ENCODE measurements at places on chromosomes 1 and 21.

DNA sequence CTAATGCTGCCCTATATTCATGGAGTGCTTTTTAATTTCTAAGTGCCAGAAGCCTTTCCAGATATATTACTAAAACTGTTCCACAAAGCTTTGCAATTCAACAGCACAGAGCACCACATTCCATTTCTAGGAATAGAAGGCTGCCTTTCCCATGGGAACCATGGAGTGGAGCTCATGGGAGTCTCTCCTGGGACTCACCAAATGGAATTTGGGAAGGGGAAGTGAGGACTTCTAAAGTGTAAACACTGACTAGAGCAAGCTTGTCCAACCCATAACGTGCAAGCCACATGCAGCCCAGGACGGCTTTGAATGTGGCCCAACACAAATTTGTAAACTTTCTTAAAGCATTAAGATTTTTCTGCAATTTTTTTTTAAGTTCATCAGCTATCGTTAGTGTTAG lies 190.4 kb upstream of the TNR start:
- DNase-seq = no peak

DNA sequence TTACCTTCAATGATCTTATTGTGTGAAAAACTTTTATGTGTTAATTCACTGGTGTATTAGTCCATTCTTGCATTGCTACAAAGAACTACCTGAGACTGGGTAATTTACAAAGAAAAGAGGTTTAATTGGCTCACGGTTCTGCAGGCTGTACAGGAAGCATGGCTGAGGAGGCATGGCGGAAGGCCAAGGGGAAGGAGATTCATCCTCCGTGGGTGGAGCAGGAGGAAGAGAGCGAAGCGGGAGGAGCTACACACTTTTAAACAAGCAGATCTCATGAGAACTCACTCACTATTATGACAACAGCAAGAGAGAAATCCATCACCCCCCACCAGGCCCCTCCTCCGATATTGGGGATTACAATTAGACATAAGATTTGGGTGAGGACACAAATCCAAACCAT lies 44.2 kb upstream of the RGS7 start:
- no peak for DNase-seq

GRCh38 chr1:43121256-43121900 lies 50.7 kb downstream of the EBNA1BP2 start:
- DNase-seq = no peak

DNA sequence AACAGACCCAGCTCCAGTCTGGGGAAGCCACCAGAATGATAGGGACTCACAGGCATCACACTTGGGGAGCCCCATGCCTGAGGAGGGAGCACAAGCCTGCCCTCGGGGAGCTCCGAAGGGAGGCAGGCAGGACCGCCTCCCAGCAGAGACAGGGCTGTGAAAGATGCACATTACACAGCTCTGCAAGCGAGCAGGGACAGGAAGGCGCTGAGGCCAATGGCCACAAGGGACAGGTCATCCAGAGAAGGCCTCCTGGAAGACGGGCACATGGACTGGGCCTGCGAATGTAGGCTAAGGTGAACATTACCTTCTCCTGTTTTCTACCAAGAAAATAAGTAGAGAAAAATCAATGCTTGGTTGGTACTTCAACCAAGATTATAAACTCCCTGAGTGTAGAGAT lies 4.2 kb downstream of the NPR1 start:
- no peak for DNase-seq

GRCh38 chr21:14720237-14720636 lies 174.1 kb upstream of the SAMSN1 start:
- no peak for DNase-seq

- no peak for DNase-seq
Observed at GRCh38 chr1:89627596-89627962, 5.3 kb upstream of the LRRC8C start.

GRCh38 chr1:32876341-32877210 lies 5.9 kb upstream of the FNDC5 start:
- no peak for DNase-seq

DNA sequence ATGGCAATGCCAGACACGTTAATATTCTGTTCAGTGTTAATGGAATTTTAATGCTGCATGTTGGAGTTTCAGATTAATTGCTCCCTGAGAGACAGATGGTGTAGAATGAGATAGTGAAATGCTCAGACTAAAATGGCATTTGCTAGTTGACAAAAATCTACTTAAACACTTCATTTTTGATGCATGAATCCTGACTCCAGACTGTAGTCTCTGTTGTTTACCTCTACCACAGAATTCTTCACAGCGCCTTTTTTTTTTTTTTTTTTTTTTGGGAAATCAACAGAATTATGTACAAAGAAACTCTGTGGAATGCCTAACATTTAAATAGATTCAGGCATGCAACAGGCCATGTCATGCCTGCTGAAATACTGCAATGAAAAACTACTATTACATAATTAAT lies 111.3 kb downstream of the PLPPR5 start:
- no peak for DNase-seq

DNA sequence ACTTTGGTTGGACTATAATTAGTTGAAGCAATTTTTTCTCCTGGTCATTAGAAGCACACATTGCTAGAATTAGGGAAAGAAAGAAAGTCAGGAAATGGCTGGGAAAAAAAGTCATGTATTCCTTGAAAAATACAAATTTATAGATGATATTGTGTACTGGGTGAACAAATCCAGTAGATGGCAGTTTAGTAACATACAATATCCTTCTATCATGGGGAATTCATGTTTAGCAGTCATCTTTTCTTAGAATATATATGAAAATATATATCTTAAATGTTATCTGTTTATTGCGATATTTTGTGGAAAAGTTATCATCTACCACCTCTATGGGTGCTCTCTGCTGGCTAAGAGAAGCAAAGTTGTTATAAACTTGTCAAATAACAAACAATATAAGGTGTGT lies 13.1 kb upstream of the ZRANB2 start:
- DNase-seq = no peak

DNA sequence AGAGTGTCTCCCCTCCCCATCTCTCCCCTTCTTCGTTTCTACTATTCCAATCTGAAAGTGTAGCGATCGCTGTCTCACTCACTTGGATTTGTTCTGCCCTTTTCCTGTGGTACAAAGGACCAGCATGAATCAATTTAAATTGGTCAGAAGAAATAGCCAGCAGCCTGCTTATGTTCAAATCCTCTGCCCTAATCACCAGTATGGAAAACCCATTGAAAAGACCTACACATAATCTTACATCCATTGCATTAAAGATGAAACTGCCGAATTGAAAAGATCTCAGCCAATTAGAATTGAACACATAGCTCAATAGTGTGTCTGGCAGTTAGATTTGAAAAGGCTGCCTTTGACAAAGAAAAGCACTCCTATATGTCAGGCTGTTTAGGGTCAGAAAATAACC lies 122.6 kb downstream of the TNNI3K start:
- no peak for DNase-seq

DNA sequence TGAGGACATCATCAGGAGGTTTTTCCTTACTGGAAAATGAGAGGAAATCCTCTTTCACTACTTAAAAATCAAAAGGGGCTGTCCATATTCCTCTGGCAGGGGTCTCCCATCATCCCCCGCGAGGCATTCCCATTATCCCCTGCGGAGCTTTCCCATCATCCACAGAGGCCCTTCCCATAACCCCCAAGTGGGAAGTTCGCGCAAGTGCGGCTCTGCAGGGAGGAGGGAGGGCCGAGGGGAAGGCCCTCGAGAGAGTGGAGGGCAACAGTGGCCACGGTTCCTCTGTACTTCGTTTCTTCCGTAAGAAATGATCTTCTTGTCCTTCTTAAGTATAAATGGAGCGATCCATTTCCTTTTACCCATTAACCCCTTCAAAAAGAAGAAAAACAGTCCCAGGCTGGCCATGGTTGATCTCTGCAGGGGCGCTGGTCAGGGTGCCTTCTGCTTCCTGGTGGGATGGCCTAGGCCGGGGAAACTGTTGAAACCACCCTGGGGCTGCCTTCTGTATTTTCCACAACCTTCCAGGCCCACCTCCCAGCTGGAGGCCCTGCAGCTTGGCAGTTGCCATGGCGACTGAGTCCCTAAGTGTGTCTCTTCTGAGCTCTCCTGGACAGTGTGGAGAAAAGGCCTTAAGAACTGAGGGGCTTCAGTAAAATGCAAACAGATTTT lies 3.6 kb upstream of the RSPH1 start:
- no peak for DNase-seq

GRCh38 chr1:87869567-87869966 lies 540.9 kb downstream of the LMO4 start:
- no peak for DNase-seq

DNA sequence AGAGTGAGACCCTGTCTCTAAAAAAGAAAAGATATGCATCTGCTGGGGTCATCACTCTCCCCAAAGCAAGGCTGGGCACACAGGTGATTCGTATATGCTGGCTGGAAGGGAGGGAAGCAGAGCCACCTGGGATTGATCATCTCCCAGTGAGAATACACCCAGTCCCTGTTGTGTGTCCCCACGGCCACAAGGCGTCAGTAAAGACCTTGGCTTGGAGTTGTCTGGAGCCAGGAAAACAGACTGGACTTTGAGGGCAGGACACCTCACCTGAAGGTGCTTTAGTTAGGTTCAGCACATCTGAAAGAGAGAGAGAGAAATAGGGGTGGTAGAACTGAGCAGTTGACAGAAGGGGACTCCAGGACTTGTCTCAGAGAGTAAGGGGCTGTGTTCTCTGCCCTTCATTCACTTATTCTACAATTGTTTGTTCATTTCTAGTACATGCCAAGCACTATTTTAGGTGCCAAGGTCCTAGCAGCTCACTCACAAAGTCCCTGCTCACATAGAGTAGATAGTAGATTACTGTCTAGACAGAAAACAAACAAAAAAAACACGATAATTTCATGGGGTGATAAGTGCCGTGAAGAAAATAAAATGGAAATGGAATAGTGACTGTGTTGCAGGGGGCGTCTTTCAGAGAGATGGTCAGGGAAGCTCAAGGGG lies 13.5 kb downstream of the CITED4 start:
- DNase-seq = peak; percentile 55

- DNase-seq = no peak
Observed at GRCh38 chr1:32114420-32114819, 6.6 kb downstream of the KPNA6 start.

GRCh38 chr1:91397605-91398004 lies 7.0 kb downstream of the HFM1 start:
- DNase-seq = no peak

- DNase-seq = no peak
Observed at GRCh38 chr1:110243146-110243545, 33.0 kb downstream of the KCNC4 start.

- no peak for DNase-seq
Observed at GRCh38 chr1:39262802-39263201, 58.3 kb downstream of the MACF1 start.

- no peak for DNase-seq
Observed at GRCh38 chr1:36486439-36487335, 4.0 kb upstream of the CSF3R start.

DNA sequence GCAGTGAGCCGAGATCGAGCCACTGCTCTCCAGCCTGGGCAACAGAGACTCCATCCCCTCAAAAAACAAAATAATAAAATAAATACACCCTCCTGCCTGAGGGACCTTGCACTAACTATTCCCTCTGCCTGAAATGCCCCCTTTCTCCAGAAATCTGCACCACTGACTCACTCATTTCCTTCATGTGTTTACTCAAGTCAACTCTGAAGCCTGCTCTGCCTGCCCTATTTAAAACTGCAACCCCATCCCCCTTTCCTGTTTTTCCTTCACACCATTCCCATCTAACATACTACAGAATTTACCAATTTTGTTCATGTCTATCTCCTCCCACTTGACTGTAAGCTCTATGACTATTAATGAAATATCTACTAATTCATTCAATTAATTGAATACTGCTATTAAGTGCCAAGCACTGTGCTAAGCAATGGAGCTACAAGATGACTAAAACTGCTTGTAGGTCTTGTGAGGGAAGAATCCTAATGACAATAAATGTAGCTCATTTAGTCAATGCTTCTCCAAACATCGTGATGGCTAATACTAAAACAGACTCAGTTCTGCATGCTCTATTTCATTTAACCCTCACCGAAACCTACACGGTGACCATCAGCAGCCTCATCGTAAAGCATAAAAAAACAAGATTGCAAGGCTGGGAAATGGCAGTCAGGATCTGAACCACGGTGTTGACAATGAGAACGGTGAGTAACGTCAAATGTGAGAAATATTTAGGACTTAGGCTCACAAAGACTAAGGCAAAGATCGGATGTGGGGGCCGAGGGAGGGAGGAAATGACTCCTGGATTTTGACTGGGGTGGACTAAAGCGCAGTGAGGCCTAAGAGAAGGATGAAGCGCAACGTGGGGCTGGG lies 749 bp upstream of the TMEM39B start:
- DNase-seq = no peak

DNA sequence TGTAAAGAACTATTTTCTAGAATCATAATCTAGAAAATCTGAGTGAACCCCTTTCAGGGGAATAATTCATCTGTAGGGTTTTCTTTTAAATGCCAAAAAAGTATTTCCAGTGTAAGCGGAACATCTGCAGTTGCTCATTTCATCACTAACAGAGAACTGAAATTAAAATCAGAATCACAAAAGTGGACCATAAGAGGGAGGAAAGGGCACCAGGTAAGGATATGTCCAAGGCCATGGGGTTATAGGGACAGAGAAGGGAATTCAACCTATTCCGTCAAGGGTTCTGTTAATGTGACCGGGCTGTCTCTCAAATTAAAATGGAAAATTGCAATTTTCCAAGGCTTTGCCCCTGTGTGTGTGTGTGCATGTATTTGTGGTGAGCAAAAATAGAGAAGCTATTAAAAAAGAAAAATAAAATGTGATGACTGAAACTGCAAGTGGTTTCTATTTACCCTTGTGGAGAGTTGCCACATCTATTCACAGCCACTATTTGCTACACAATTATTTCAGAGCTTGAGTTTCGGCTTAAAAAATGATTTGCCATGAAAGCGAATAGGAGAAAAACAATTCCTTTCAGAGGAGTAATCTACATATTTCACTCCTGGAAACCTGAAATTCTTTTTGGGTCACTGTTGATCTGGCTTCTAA lies 53.1 kb downstream of the APP start:
- peak; percentile 73 for DNase-seq

- DNase-seq = no peak
Observed at GRCh38 chr21:21664871-21665270, 666.7 kb downstream of the NCAM2 start.

GRCh38 chr1:154353460-154353904 lies 28.2 kb downstream of the ATP8B2 start:
- no peak for DNase-seq

DNA sequence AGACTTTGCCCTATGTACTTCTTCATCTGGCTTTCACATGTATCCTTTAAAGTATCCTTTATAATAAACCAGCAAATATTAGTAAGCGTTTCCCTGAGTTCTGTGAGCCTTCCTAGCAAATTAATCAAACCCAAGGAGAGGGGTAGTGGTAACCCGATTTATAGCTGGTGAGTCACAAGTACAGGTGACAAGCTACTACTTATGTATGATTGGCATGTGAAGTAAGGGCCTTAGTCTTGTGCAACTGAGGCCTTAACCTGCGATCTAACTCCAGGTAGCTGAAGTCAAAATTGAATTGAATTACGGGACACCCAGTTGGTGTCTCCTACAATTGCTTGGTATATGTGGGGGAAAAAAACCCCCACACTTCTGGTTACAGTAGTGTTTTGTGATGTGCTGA lies 26.0 kb downstream of the SLC16A1 start:
- DNase-seq = no peak
